ENCODE measurements at places on chromosomes 12 and 14.

DNA sequence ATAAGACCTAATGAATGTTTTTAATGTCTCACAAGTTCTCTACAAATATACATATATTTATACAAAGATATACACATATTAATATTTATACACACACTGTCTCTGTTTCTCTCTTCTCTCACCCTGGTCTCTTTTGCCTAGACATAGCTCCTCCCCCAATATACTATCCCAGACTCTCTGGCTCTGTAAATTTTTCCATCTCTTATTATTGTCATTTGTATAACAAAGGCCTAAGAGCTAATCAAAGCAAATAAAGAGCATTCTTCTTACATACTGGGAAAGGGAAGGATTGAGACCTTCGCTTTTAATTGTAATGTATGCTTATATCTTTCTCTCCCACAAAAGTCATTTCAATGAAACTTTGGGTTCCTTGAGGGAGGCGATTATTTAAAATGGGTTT is 318.1 kb downstream of the ADAMTS20 start:
- DNase-seq = no peak

- DNase-seq = no peak
Measured at GRCh38 chr14:94439453-94440057, 13.0 kb downstream of the SERPINA11 start.

DNA sequence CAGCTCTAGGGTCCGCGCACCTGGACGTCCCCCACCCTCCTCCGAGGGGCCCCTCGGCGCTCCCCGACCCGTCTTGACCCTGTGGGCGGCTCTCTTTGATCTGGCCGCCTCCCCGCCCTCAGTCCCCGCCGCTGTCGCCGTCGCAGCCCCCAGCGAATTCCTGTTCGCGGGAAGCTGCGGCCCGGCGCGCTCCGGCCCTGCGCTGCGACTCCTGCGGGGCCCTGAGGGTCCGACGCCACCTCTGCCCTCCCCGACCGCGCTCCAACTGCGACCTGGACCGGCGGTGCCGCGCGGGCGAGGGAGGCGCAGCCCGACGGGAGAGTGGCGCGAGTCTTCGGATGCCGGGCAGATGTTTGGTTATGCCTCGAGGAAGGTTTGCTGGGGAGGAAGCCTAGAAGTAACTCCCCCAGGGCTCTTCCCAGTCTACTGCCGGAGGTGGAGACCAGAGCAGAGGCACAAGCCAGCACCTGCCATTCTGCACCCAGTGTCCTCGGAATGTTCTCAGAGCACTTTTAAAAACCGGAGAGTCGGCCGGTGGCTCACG is 440 bp upstream of the ISM2 start:
- DNase-seq = peak; percentile 6

- DNase-seq = no peak
Measured at GRCh38 chr12:117679776-117680175, 289.0 kb downstream of the KSR2 start.

- DNase-seq = no peak
Measured at GRCh38 chr14:36671149-36671548, 9.5 kb downstream of the PAX9 start.

DNA sequence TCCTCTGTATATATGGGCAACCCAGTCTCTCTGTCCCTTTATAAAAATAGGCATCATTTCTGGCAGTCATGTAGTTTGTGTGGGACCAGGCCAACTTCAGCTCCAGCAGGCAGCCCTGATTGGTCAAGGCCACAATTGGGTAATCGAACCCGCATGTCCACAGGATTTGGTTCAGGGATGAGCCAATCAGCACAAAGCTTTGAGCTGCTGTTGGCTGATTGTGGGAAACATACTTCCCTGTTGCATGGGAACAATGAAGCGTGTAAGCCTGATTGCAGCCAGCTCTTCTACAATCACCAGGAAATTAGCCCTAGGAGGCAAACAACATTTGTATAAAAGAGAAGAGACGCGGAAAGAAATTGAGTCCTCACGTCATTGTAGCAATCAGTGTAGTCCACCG is 328.6 kb downstream of the PCNX1 start:
- no peak for DNase-seq

DNA sequence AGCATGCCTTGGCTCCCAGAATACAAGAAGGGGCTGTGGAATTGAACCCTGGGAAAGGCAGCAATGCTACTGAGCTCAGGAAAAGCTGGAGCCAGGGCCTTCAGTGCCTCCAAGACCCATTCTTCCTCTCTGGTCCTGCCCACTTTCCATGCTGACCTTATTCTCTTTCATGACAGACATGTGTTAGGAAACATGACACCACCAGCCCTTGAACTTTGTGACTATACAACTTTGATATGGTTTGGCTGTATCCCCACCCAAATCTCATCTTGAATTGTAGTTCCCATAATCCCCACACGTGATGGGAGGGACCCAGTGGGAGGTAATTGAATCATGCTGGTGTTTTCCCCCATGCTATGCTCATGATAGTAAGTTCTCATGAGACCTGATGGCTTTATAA is 408.2 kb downstream of the DPF3 start:
- no peak for DNase-seq

- no peak for DNase-seq
Measured at GRCh38 chr12:9342614-9343353, 134.6 kb upstream of the PZP start.

DNA sequence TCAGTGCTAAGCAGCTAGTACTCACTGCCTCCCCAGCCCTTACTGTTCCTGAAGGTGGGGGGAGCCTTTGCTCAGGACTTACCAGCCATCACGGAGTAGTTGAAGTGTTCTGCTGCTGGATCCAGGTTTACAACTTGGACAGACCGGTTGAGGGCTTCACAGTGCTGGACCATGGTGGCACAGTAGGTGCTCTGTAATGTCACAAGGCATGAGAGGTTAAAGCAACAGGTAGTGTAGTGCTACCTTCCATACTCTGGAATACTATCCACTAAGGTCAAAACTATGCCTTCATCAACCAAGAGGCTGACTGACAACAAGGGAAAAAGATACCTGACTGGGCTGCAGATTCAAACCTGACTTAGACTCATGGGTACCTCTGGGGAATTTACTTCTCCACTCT is 3.0 kb downstream of the GPN3 start:
- DNase-seq = no peak

DNA sequence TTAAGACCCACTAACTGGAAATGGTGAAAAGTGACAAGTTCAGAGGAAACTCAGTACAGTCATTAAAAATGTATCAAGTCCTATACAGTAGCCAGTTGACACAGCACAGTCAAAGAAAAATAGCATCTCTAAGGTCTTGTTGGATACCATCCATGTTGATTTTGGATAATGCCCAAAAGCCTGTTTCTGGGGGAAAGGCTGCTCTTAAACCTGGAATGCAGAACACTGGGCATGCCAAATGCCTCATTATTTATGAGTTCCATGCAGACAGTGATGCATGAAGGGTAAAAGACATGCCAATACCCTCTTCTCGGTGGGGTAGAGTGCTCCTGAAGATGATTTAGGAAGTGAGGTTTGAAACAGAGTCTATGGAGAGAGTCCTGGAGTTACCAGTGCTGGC is 29.6 kb downstream of the KCNK13 start:
- no peak for DNase-seq

DNA sequence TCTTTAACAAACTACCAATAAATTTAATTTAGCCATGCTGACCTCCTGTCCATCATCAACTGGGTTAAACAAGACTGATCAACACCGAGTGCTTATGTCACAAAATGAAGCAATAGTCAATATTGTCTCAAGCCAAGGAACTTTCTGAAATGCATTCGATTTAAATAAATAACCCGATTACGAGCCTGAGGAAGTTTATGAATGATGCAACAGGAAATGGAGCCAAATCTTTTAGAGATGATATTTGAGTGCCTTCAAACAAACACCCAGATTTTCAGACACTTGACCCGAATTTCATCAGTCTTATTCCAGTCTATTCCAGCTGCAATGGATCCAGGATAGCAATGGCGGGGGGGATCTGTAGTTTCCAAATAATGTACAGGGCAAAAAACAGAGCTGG is 27.9 kb downstream of the FAR2 start:
- DNase-seq = no peak

- DNase-seq = no peak
Measured at GRCh38 chr12:119117936-119118335, 60.8 kb upstream of the HSPB8 start.

DNA sequence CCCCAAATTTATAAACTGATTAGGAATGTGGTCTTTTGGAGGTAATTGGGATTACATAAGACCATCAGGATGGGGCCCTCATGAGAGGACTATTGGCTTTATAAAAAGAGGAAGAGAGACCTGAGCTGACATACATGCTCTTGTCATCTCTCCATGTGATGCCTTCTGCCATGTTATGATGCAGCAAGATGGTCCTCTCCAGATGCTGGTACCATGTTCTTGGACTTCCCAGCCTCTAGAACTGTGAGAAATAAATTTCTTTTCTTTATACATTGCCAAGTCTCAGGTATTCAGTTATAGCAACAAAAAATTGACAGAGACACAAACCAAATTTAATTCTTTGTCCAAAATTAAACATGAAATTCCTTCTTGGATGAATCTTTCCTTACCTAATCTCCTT is 92.9 kb downstream of the EFCAB11 start:
- no peak for DNase-seq

DNA sequence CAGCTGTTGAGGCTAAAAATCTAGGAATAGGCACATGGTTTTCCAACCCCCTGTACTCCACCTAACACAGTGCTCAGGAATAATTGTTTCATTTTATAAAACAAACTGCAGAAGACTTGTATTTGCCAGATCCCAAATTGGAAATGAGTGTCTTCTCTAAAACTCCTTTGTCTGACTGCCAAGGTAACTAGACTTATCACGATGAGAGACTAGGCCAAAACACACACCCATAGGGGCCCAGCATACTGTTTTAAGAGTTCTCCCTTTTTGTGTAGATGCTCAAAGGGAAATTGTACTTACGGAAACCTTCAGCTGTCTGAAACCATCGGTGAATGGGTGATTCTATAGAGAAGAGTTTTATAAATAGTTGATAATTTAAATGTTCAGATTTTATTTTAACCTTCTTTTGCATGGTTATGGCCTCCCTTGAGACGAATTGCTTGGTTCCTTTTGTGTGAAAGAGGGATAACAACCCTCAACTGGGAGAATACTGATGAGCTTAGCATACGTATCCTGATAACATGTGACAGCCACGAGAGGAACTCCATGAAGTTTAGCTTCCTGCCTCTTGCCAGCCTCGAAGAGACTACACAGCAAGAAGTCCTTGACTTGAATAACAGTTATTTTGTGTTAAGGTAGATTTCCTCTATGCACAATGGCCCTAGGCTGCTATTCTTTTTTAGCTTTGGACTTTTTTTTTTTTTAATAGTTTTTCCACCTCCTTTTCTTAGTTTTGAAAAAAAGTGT is 103.3 kb downstream of the PELI2 start:
- no peak for DNase-seq

DNA sequence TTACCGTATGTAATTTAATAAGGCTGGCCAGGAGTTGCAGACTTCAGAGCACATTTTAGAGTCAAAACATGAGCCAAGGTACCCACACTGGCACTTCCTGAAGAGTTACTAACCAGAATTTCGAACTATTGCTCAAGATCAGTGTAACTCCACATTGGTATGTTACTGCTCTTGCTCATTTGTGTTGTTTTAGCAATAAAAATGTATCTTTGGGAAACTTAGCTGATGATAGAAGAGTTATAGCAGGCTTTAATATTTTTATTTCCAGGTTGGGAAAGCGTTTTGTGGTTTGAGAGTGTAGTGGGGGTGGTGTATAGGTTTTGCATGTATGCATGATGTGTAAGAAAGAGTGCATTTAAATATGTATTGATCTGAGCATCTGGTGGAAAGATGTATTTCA is 96.6 kb downstream of the SCN8A start:
- no peak for DNase-seq

DNA sequence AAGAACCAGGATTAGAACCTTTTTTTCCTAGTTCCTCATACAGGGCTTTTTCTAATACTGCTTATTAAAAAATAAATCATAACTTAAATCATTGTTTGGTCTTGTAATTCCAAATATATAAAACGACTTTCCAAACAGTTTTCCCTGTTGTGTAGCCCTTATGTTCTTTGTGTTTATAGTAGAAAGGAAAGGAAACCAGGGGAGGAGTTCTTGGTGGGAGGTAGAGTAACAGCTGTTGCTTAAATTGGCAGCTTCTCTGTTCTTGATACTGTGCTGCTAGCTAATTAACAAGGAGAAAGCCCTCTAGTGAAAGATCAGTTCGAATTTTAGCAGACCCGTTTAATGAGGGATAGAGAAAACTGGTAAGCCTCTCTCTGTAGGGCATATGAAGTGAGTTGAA is 15.0 kb downstream of the SRP54 start:
- no peak for DNase-seq

- no peak for DNase-seq
Measured at GRCh38 chr14:33851366-33851765, 99.5 kb downstream of the EGLN3 start.

GRCh38 chr12:66669541-66669940 is 9.3 kb downstream of the GRIP1 start:
- no peak for DNase-seq

DNA sequence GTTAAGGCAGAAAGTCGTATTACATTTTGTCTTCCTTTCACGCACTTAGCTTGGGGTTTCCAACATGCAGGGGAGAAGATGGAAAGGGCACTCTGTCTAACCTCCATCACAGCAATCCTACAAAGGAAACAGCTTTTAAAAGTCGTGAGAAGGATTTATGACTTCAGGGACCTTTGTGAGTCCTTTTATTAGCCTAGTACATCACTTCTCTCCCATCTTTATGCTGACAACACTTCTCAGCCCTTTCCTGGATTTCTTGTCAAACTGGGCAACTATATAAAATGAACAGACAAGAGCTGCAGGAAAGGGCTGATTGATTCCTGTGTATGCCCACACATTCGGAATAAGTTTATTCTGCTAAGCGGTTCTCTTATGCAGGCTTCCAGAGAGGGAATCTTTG is 159.0 kb downstream of the DERA start:
- DNase-seq = no peak

- DNase-seq = no peak
Measured at GRCh38 chr12:89597770-89598169, 71.9 kb upstream of the POC1B start.

GRCh38 chr12:112759786-112760185 is 31.8 kb upstream of the RPH3A start:
- no peak for DNase-seq

DNA sequence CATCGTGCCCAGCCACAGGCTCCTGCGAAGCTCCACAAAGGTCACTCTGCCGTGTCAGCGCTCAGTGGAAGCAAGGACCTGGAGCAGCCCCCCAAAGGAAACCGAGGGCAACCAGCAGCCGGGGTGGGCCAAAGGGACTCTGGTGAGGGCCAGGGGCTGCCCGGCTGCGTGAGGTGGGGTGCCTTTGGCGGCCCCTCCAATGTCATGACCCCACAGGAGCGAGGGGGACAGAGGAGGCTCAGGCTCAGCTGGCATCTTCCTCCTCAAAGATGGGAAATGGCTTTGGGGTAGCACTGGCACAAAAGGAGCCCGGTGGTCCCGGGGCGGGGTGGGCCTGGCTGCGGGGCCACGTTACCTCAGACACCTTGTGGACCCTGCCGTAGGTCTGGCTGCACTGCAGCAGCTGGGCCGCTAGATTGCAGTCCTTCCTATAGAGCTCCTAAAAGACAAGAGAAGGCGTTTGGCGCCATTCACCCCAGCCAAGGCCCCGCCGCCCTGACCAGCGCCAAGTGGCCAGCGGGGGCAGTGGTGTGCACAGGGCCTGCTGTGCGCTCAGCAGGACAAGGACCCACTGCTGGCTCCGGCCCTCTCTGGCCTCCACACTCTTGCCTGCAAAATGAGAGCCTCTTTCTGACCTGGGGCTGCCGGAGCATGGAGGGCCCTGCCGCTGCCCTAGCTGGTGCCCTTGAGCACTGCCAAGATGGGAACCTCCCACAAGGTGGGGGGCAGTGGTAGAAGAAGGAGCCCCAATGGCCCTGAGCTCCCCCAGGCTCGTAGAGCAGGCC is 46.9 kb downstream of the BEGAIN start:
- DNase-seq = no peak

Data from NCI-H510A (cell line).